ENCODE measurements at places on chromosomes 2 and 18. TPM values are rescaled to one million over a fixed set of nuclear protein-coding genes. Genes with fewer than 3 reads are reported as not detected.
A peak's percentile ranks its signal among the peaks of the same experiment; 100 is the strongest.

GRCh38 chr18:49608366-49609255 lies 46.8 kb downstream of the LIPG start:
- DNase-seq = no peak
- no peaks in the 10 kb centered on the region for H3K36me3 ChIP-seq
- H3K4me1 ChIP-seq = peaks cover 15% of the 10 kb centered on the region
- no peaks in the 10 kb centered on the region for H3K27me3 ChIP-seq
- H3K4me3 ChIP-seq = no peak overlapping the region

GRCh38 chr18:58842978-58843687 lies 21.5 kb upstream of the ZNF532 start:
- no peak overlapping the region for H3K27ac ChIP-seq
- H3K4me3 ChIP-seq = no peak overlapping the region
- DNase-seq = no peak
- H3K4me1 ChIP-seq = peaks cover 25% of the 10 kb centered on the region

DNA sequence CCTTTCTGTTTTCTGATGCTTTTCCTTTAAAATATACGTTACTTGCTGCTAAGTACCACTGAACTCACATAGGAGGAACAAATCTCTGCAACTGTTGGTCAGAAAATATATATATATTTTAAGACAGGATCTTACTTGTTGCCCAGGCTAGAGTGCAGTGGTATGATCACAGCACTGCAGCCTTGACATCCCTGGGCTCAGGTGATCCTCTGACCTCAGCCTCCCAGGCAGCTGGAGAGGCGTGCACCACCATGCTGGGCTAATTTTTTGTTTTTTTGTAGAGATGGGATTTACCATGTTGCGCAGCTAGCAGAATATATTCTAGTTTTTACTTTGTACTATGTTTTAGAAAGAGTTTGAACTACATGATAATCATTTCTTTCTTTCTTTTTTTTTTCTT lies 51.5 kb downstream of the EHBP1 start:
- H3K4me1 ChIP-seq = peaks cover 30% of the 10 kb centered on the region
- no peaks in the 10 kb centered on the region for H3K36me3 ChIP-seq
- no peaks in the 10 kb centered on the region for H3K27me3 ChIP-seq

- H3K36me3 ChIP-seq = no peaks in the 10 kb centered on the region
- no peak overlapping the region for H3K4me3 ChIP-seq
- H3K4me1 ChIP-seq = peaks cover 10% of the 10 kb centered on the region
- DNase-seq = no peak
- H3K27me3 ChIP-seq = no peaks in the 10 kb centered on the region
Measured at GRCh38 chr2:36404754-36405153, 49.2 kb downstream of the CRIM1 start.

TRIM43 gene
- total RNA-seq = not detected

DNA sequence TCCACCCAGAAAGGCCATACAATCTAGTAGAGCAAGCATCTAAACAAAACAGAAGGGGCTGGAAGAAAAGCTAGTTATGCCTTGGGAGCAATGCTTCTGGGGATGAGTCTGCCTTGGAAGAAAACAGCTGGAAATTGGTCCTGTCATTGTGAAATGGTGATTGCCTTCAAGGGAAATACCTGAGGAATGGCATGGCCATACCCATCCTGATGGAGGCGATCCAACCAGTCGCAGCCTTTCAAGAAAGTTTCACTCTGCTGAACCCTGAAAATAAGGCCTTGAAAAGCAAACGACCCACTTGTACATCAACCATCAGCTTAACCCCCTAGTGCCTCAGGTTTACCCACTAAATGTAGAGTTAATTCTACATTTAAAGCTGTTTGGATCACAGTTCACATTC lies 72.6 kb upstream of the PID1 start:
- H3K4me1 ChIP-seq = peaks cover 5% of the 10 kb centered on the region
- no peak overlapping the region for H3K4me3 ChIP-seq
- peak overlapping the region; percentile 48 for H3K27ac ChIP-seq
- H3K27me3 ChIP-seq = no peaks in the 10 kb centered on the region
- H3K36me3 ChIP-seq = no peaks in the 10 kb centered on the region
